Left hindlimb (tissue), 1 donor: ENCODE measurements at places on chromosomes 13 and 19.

- DNase-seq = no peak
Measured at GRCh38 chr19:6060600-6061375, 49.5 kb downstream of the RFX2 start.

DNA sequence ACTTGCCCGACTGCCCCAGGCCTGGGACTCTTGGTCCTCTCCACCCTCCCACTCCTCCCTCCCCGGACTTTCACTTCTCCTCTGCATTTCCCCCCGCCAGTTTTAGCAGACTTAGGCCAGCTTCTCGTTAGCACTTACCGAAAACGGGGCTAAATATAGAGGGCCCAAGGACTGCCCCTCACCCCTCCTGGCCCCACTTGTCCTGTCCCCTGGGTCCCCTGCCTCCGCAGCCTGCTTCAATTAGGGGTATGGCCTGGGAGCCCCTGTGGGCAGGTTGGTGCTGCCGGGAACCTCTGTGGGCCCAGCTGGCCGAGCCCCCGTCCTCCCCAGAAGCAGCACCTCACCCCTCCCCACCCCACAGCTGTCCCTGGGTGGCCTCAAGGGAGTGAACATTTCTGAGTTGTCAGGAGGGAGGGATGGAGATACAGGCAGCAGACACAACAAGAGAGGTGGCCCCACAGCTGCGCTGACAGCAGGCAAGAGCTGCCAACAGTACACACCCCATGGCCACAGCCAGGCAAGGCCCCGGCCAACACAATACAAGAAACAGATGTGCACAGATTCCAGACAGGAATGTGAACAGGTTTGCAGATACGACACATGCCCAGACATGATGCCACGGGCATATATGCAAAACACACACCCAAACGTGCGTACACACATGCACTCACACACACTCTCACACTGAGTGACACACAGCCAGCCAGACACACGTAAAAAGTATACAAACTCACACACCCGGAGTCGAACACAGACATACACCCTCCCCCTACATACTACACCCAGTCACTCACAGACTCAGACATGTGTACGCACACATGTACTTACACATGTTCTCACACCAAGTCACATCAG, 2.6 kb downstream of the POU2F2 start:
- DNase-seq = peak; percentile 59

DNA sequence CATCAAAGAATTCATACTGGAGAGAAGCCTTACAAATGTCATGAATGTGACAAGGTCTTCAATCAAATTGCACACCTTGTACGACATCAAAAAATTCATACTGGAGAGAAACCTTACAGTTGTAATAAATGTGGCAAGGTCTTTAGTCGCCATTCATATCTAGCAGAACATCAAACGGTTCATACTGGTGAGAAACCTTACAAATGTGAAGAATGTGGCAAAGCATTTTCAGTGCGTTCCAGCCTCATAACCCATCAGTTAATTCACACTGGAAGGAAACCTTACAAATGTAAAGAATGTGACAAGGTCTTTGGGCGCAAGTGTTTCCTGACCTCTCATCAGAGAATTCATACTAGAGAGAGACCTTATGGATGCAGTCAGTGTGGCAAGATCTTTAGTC, 13.2 kb upstream of the ZNF534 start:
- DNase-seq = no peak

GRCh38 chr13:39056018-39056417, 17.8 kb downstream of the NHLRC3 start:
- no peak for DNase-seq

DNA sequence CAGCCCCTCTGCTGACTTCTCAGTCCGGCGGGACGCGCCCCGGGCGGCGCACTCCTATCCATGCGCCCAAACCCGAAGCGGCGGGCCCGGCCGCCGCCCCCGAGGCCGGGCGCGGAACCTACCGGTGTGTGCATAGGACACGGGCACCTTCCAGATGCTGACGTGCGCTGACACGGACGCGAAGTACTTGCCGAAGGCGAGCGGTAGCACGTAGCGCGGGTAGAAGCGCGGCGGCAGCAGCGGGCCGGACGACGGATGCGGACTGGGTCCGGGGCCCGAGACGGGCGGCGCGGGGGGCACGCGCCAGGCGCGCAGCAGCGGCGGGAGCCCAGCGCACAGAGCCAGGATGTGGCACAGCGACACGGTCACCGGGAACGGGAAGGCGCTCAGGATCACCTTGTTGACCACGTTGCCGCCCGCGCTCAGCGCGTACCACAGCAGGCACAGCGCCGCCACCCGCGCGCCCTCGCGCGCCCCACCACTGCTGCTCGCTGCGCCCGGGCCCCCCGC, 338 bp downstream of the SLC35E1 start:
- DNase-seq = no peak

- DNase-seq = no peak
Measured at GRCh38 chr19:14890643-14891379, 4.9 kb upstream of the OR7A17 start.

DNA sequence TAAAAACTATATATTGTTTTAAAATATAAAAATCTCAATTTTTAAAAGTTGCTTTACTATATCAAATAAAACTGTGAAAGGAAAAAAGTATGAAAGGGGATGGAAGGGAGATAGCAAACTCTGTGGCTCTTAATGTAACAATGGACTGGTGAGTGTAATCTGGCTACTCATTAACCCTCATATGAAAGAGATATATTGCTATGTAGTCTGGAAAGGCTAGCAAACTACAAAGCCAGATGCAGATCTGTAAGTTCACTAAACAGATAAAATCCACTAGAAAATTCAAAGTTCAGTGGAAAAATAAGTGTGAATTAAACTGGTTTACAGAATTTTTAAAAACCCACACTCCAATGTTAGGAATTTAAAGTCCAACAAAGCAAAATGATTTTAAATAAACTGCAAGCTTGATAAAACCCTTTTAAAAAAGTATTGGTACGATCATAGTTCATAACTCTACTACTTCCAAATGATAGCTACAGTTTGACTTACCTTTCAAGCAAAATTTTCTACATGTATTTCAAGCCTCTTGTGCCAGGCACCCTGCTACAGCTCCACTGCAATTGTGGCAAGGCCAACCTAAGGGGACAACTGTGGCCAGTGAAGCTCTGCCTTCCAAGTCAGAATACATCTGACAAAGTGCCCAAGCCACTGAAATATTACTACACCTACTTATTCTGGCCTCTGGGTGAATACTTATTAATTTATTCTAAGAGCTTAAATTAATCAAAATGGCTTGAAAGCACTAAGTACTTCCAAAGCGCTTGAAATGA, 647 bp upstream of the ELF1 start:
- no peak for DNase-seq

- DNase-seq = no peak
Measured at GRCh38 chr19:18408053-18408476, 10.6 kb upstream of the LRRC25 start.

DNA sequence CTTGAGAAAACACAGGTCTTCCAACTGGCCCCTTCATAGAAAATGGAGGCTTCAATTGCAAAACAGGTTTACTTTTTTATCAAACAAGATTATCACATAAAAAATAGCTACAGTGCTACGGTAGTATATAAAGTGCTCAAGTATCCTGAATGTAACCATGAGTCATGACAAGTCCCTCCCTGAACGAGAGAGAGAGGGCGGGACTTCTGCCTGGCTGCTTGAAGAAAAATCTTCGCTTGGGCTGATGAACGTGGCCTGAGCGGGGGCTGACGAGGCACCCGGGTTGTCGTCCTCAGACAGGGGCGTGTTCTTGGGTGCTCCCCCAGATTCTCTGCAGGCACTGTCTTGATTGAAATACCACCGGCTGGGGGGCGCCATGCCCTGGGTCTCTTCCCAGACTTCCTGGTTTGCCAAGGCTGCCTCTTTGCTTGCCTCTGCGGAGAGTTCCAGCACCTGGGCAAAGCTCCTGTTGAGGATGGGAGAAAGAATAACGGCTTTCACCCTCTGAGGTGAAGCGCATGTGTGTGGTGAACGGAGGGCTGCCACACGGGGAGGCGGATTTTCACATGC, 23.2 kb upstream of the CPAMD8 start:
- no peak for DNase-seq

GRCh38 chr19:18596752-18597157, 8.2 kb downstream of the REX1BD start:
- no peak for DNase-seq

GRCh38 chr13:113402471-113403254, 38.7 kb upstream of the GRTP1 start:
- DNase-seq = peak; percentile 25

- no peak for DNase-seq
Measured at GRCh38 chr13:30623392-30623791, 5.7 kb downstream of the USPL1 start.

DNA sequence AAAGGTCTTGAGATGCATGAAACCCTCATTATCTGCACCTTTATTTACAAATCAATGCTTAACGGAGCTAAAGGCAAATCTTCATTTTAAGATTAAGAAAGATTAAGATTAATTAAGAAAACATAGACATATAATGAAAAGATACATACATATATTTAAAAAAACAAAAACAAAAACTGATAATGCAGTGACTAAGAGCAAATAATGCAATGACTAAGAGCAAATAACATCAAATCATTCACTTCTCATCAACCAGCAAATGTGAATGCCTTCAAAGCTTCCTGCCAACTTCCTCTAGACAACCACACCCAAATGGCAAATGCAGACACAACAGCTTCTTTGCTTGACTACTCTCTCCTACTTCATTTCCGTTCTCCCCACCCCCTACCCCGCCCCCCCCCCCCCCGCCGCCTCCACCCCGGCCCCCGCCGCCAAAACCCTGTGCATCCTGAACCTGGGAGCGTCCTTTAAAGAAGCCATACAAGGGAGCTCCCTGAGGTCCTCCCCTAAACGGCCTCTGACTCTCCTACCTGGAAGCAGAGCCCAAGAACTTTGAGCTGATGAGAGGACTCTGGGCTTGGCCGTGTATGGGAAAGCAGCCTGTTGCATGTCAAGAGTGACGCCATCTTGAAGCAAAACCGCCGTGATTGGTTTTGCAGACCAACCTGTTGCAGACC, 24.5 kb downstream of the TEX101 start:
- no peak for DNase-seq

DNA sequence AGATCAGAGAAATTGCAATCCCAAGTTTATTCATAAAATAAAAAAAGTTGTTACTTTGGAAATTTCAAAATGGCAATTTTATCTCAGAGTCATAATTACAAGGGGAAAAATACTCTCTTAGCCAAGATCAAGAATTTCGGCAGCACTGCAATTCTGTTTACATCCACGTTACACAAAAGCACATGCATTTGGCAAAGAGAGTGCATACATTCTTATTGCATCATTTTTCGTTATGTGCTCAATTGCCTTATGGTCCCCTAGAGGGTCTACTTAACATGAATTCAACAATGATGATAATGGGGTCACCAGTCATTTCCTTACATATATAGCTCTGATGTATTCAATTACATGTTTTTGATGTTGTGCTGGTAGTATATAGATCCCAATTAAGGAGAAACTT, 498.0 kb downstream of the DIAPH3 start:
- no peak for DNase-seq

- DNase-seq = no peak
Measured at GRCh38 chr19:28859811-28860210, 353.1 kb downstream of the UQCRFS1 start.

DNA sequence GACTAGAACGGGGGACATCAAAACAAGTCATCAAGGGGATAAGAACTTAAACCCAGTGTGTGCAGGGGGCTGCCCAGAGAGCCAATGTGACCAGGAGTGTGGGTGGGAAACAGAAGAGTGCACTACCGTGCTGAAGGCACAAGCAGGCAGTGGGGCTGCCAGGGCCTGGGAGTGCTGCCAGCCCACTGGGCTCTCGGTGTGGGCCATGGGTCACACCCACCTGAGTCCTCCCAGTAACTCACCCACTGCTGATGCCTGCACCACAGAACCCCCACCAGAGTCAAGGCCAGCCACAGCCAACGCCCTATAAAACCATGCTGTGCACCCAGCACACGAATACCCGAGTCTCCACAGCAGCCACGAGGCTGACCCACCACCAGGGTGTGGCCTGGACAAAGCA, 8.5 kb downstream of the MED26 start:
- DNase-seq = no peak

GRCh38 chr19:52206481-52206880, 16.6 kb downstream of the PPP2R1A start:
- DNase-seq = no peak

DNA sequence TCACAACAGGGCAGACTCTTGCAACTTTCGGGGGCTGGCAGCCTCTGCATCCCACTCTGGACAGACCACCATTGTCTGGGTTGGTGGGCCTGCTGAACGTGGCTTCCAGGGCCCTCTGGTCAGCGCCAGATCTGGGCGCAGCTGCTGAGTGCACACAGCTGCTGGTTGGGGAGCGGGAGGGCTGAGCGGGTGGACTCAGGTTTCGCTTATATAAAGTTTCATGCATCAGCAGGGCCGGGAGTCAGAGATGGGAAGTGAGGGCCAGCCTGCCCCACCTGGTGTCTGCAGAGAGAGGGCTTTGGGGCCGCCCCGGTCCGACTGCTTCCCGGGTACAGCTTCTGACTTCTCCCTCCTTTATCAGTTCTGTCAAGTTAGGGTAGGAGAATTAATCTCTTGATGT, 6.9 kb downstream of the ARHGEF7 start:
- peak; percentile 83 for DNase-seq

DNA sequence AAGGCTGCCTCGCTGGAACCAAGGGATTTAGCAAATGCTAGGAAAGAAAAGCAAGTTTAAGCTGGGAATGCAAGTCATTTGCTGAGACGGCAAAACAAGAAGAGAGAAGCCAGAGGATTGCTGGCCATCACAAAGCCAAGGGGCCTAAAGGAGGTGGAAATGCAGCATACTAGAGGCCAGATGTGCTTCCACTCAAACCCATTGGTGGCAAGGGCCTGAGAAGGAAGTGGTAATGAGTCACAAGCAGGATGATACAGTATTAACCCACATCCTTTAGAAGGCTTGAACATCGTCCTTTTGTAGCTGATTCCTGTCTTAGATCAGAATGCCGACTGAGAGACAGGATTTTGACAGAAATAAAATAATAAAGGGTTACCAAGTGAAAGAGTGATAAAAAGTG, 68.2 kb downstream of the ITGBL1 start:
- DNase-seq = no peak

DNA sequence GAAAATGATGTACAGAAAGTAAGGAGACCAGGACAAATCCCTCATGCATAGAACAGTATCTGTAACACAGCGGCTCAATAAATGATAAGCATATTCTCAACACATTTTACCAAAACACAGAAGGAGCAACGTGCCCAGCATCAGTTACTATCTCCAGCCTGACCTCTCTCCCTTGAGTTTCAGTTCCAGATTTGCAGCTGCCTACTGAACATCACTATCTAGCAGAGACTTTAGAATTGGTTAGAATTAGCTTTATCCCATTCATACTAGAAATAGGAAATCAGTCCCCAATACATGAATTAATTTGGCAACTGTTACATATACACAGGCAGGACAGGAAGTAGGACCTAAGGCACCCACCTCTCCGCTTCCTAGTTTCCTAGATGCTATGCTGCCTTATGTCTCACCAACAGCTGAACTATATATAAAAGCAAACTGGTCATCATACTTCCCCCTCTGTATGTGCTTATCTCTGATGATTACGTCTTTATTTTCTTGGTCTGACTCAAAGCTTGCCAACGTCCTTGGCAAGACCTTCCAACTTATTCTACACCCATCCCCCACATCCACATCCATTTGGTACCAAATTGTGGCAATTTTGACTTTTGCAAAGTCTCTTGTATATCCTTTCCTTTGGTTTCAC, 61.1 kb downstream of the SACS start:
- no peak for DNase-seq
